Cerebellar nuclear complex (tissue), 1 donor: ENCODE measurements at places on chromosomes 13 and 19.

DNA sequence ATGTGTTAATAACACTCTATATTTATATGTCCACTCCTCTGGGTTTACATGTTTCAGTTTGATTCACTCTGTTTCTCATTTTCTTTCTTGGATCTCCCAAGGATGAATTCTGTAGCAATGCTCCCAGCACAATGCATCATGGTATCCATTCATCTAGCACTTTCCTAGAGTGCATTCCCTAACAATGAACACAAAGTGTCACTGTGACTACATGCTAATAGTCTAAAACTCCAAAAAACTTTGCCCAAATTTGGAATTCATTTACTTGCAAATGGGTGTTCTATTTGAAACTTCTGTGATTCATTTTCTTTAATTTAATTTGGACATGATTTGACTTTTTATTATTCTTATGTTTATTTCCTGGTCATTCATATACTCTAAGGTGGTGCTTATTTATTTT is 286.3 kb downstream of the POU4F1 start:
- DNase-seq = no peak

- DNase-seq = no peak
Measured at GRCh38 chr13:48790966-48791365, 137.2 kb downstream of the CYSLTR2 start.

- DNase-seq = no peak
Measured at GRCh38 chr13:72523593-72523992, 203.8 kb downstream of the MZT1 start.

DNA sequence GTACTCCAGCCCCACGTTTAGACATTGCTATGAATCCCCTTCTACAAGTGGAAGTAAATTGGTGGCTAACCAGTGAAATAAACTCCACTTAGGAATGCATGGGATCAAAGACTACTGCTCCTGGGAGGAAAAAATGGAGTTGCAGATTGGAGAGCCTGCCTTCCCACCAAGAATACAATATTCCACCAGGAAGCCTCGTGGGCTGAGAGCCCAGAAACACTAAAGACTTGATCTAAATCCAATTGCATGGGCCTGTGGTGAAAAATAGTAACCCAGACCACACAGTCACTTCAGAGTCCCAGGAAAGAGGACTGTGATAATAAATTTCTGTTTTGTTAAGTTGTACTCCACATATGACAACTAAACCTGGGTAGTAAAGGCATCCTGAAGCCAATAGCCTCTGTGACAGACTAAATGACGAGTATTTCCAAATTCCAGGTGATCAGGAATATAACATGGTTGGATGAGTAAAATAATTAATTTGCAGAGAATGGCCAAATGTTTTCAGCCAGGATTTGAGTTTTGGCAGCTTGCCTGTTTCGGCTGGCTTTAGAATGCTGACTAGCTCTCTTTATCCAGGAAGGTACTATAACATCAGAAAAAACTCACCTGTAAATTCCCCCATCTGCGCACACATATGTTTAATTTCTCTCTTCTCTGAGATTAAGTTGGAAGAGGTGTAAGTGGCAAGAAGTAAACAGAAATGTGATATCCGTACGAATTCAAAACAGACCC is 480.3 kb downstream of the LIG4 start:
- DNase-seq = no peak

DNA sequence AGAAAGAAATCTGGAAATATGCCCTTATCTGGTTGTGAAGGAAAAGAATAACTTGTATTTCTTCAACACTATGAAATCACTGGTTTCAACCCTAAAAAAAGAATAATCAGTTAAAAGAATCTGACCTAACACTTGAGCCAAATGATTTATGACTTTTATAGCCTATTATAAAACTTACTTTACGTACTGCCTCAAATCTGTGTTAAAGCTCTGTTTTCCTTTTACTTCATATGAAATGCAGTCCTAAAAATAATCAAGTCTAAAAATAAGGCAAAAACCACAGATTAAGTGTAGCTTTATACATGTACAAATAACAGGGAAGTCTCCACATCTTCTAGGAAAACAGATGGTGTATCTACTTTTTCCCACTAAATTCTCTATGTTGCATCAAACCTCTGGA is 101.3 kb downstream of the VWA8 start:
- DNase-seq = no peak
